Activated naive CD8-positive, alpha-beta T cell treated with anti-CD3 and anti-CD28 coated beads, Interleukin-2, amount 50 U/mL, for 24 hours (primary cell): ENCODE measurements at places on chromosomes 4 and X.

DNA sequence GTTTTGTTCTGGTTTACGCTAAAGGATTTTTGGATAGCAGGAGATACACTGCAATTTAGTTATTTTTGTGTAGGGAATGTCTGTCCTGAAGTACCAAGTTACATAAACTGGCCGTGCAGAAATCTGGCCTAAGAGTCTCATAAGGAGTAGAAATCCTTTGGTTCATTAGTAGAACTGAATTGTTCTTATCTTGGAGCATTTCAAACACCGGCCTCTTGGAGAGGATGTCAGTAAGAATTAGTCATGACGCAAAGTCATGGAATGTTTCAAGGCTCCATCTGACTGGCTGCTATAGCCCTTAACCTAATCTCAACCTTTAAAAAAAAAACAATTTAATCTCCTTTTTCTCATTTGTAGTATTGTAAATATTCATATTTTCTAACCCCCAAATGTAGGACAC lies 15.2 kb downstream of the PDLIM3 start:
- DNase-seq: no peak

DNA sequence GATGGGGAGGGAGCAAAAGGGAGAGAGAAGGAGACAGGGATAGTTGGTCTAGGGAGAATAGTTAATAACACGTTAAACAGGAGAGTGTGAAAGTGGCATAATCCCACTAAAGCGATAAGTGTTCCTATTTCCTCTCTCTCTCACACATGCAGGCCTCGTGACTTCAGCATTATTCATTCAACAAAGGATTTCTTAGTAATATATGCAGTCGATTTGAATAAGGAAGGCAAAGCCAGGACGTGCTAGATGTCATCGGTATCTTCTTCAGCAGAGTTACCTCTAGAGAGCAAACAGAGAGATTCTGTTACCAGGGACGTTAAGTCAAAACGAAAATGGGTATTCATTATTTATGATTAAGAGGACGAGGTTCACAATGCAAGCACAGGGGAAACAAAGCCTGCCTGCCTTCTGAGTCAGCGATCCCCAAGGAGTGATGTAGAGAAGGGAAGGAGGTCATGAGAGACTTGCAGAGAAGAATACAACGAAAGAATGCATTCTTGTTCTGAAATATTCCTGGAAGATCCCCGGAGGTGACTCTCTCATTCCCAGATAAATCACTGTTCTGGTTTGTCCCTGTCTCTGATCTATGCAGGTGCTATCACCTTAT lies 1048.4 kb downstream of the NLGN4X start:
- DNase-seq: no peak

- DNase-seq: no peak
Observed at GRCh38 chr4:24999392-25000089, 31.2 kb downstream of the LGI2 start.

DNA sequence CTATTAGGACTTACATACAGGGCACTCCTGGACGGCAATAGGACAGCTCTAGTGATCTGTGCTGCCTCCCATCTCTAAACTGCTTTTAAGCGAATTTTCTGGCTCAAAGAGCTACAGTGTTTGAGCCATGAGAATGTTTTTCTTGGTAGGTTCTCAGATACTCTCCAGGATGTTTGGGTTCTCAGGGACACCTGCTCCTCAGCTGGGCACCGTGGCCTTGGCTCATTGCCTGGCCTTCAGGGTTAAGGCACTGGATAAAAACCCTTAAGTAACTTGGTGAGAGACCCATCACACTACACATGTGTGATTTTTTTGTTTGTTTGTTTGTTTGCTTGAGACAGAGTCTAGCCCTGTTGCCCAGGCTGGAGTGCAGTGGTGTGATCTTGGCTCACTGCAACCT lies 38.5 kb upstream of the HERC5 start:
- DNase-seq: no peak

- DNase-seq: no peak
Observed at GRCh38 chr4:67054896-67055295, 490.4 kb downstream of the CENPC start.
